Heart right ventricle (tissue), 16 donors: ENCODE measurements at places on chromosomes 4 and X. TPM values are rescaled to one million over a fixed set of nuclear protein-coding genes. Genes with fewer than 3 reads are reported as not detected.

- no peak for DNase-seq
These were observed 879.9 kb downstream of the ARAP2 start for GRCh38 chr4:35364321-35364870.

DNA sequence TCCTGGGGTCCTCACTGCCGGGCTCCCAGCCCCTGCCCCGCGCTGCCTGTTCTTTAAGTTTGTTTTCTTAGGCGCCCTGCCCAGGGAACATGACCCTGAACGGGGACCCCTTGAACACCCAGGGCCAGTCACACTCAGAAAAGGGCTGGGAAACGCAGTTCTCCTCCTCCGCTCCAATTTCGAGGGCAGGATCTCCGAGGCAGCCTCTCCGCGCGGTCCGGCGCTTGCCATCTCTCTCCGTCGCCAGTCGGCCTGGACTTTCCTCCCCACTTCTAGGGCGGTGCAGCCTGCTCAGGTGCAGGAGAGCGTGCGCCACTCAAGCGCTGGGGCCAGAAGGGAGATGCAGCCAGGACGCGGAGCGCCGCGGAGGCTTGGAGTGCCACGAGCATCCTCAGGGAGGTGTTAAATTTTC is 9.9 kb downstream of the PRDM8 start:
- no peak for DNase-seq

- DNase-seq, result no peak
These were observed 42.5 kb downstream of the FAAH2 start for GRCh38 chrX:57329008-57329407.

GRCh38 chrX:51440365-51440764 is 56.0 kb downstream of the NUDT11 start:
- no peak for DNase-seq

DNA sequence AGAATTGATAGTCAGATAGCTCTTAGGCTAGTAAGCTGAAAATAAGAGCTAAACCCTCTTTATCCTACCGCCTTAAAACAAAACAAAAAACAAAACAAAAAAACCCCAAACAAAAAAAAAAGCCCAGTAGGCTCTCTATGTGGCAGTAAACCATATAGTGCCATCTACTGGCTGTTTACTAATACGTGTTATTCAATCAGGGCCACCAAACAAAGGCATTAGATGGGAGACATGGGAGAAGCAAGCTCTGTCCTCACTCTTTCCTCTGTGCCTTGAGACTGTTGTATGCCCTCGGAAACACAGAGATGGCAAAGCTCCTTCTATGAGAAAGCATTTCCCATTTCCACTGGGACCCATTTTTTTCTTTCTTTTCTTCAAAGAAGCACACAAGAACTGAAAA is 148.8 kb upstream of the MID1 start:
- no peak for DNase-seq

ADH1B gene
- 41.7 TPM for polyA plus RNA-seq

DNA sequence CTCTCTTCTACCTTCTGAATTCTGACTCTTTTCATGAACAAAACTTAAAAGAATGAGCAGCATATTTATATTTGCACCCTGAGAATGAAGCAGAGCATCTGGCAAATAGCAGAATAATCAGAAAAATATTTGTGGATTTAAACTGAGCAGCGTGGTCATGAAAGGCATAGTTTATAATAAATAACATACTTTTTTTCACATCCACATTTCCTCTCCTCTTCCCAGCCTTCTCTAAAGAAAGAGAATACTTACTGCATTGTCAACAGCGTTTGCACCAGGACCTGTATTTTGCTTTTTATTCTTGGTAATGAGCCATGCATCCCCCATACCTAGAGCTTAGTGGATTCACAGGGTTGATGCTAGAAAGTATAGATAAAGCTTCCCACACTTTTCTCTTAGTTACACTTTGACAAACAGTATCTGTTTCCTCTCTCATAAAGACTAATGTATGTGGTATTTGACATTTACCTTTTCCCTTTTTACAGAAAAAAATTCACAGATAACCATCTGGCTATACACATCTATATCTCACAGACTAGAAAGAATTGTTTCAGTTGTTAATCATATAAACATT is 131.5 kb downstream of the PRSS12 start:
- DNase-seq, result no peak

GDI1 gene
- 117 TPM for polyA plus RNA-seq

DNA sequence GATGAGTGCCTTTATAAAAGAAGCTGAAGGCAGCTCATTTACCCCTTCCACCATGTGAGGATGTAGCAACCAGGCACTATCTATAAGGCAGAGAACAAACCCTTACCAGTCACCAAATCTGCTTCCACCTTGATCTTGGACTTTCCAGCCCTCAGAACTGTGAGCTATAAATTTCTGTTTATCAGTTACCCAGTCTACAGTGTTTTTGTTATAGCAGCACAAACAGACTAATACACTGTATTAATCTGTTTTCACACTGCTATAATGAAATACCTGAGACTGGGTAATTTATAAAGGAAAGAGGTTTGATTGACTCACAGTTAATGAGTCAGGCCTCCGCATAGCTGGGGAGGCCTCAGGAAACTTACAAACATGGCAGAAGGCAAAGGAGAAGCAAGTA is 91.2 kb downstream of the SOWAHB start:
- DNase-seq, result no peak

TMEM150C gene
- 19.0 TPM for polyA plus RNA-seq

DNA sequence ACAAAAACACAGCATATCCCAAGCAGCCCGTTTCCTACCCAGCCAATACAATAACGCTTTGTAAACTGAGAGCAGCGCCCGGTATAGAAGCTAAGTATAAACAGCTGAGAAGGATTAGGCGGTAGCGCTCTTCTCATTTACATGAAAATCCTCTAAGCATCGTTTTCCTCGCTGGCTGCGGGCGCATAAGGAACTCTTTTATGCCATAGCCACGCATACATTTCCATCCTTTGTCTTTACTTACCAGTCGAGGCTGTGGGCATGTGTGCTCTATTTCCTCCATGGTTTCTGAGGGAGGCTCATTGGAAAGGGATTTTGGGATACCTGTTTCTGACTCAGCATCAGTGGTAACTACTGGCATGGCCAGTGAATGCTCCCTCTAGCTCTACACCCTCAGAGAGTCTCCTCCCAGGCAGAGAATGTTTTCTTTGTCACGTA is 383 bp downstream of the PCYT1B start:
- no peak for DNase-seq
